ENCODE measurements at places on chromosomes 7 and 10.

DNA sequence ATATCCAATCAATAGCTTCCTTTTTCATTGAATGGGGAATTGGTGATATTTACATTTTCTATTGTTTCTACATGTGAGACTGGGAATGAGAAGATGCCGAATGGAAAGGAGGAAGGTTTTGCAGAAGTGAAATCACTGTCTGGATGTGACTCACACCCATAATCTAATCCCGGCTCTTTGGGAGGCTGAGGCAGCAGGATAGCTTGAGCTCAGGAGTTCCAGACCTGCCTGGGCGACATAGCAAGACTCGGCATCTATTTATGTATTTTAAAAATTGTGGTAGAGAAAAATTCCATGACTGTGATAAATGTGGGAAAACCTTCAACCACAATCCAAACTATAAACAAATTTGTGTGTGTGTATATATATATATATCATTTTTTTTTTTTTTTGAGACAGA, 10.9 kb upstream of the FIS1 start:
- DNase-seq: no peak

GRCh38 chr10:21797984-21798765, 205.4 kb downstream of the DNAJC1 start:
- DNase-seq: no peak

DNA sequence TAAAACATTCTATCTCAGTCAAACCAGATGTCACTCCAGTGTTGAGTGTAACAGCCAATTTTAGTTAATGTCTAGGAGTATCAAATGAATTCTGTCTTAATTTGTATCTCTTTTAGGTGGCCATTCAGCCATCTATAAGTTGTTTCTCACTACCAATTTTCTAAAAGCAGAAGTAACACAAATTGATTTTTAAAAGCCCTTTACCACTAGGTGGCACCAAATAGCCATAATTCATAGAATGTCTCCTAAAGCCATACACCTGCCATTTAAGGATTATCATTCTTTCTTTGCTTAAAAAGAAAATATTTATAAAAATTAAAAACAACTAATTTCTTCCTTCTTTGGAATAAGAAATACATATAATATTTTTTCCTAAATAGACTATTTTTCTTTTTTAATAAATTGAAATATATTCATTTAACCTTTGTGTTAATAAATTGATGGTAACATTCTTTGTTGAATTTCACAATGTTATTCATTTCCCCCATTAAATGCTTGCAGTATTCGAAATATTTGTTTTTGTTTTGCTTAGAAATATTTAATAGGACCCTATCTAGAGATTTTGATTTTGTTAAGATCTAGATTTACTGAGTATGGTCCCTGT, 107.8 kb upstream of the PPP1R3A start:
- peak; percentile 4 for DNase-seq

DNA sequence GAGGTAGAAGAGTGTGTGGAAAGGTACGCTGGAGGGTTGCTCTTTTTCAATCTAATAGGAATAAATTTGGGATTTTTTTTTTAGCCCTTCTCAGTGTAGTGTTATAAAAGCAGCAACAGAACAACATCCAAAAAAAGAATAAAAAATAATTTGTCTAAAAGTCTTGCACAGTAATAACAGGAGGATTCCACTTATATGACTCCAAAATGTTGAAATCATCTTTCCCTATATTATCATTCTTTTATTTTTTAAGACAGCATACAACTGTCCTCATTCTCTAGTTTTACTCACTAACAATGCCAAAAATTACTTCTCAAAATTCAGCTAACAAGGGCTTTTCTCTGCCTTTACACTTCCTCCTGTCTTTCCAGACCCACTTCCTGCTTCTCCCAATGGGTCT, 27.8 kb downstream of the IL2RA start:
- no peak for DNase-seq

DNA sequence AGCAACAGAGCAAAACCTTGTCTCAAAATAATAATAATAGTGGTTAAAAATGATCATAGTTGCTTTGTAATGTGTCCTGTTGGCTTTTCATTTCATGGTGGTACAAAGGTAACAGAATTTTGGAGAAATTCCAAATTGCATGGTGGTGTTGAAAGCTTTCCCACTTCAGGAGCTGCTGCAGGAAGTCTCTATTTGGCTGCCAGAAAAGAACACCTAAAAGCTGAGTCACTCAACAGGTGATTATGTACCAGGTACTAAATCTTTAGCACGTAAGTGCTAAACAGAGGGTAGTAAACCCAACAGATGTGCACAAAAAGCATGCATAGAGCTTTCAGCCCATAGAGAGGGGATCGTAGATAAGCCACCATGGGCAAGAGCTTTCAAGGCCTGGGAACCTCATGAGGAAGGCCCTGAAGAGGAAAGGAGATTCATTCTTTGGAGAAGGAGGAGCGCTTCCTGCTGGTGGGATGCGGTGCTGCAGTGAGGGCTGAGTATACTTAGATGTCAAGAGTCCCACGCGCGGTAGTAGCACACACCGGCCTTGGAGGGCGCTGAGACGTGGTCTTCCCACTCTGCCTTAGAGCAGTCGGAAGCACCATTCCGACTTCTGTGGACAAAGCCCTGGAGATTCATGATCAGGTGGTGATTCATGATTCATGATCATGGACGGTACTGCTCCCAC, 118.7 kb downstream of the RALA start:
- no peak for DNase-seq

- no peak for DNase-seq
Measured at GRCh38 chr7:98206451-98207330, 4.5 kb upstream of the BHLHA15 start.

DNA sequence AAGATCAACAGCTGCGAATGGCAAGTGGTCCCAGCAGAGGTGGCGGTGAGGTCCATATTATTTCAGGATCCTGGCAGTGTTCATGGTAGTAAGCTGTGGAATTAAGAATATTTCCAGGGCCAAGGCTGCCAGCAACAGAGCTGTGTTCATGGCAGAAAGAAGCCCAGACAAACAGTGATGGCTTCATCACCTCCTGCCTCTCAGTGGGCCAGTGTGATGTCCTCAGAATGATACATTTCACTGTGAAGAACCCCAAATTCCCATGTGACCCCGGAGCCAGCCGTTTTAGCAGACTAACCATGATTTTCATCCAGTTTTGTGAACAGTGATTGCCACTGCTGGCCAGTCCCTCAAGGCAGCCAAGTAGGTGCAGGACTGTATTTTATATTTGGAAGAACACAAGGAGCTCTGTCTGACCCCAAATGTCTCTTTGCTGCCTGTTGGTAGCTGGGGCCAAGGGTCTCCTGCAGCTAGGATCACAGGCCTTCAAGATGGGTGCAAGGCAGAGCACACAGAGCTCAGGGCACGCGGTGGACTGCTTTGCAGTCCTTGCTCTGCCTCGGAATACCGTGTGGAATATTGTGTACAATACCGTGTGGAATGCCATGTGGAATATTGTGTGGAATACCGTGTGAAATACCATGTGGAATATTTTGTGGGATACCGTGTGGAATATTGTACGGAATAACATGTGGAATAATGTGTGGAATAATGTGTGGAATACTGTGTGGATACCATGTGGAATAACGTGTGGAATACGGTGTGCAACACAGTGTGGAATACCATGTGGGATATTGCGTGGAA, 132.3 kb upstream of the CHST15 start:
- no peak for DNase-seq

DNA sequence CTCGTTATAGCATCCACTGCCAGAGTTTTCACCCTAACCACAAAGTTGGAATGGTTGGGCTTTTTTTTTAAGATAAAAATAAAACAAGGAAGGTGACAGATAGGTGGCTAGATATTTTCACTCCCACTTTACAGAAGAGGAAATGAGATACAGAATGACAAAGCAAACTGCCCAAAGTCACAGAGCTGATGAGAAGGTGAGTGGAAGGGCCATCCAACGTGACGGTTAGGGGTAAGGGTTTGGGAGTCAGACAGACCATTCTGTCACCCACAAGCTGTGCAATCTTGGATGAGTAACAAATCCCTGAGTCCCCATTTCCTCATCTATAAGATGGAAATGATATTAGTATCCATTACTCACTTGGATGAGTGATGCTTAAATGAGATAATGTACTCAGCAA, 106.9 kb upstream of the PDLIM1 start:
- no peak for DNase-seq

GRCh38 chr10:125226005-125226404, 65.6 kb upstream of the CTBP2 start:
- no peak for DNase-seq

- no peak for DNase-seq
Measured at GRCh38 chr10:89738551-89739209, 37.3 kb downstream of the KIF20B start.

DNA sequence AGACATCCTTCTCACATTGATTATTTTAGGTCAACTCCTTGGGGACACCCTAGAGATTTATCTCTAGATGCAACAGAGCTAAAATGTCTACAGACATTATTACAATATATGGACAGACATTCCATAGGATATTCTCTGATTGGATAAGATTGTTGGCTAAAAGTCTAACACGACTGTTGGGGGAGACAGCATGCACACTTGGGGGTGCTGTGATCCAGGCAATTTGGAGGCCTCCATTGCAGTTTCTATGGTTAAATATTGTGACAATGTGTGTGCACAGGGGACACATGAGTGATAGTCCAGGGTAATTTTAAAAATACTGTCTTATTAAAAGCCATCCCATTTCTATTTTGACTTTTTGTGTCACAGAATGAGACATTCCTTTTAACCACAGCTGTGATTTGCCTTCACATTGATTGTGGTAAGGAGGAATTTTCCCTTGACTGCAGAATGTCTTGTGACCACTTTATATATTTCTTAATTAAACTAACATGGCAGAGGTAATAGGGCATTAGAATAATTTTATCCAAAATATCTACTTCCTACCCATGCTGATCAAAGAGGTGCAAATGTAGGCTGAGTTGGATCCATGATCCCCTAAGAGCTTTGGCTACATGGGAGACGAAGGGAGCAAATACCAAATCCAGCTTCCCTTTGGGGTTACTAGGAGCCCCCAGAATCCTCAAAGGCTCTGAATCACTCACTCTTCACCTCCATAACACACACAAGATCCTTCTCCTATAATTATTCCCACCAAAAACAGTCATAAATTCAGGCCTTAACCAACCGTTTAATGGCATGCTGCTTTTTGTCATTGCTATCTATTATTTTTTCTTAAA, 7.3 kb downstream of the TFPI2 start:
- no peak for DNase-seq

- no peak for DNase-seq
Measured at GRCh38 chr10:12271210-12271540, 75.2 kb downstream of the CDC123 start.

DNA sequence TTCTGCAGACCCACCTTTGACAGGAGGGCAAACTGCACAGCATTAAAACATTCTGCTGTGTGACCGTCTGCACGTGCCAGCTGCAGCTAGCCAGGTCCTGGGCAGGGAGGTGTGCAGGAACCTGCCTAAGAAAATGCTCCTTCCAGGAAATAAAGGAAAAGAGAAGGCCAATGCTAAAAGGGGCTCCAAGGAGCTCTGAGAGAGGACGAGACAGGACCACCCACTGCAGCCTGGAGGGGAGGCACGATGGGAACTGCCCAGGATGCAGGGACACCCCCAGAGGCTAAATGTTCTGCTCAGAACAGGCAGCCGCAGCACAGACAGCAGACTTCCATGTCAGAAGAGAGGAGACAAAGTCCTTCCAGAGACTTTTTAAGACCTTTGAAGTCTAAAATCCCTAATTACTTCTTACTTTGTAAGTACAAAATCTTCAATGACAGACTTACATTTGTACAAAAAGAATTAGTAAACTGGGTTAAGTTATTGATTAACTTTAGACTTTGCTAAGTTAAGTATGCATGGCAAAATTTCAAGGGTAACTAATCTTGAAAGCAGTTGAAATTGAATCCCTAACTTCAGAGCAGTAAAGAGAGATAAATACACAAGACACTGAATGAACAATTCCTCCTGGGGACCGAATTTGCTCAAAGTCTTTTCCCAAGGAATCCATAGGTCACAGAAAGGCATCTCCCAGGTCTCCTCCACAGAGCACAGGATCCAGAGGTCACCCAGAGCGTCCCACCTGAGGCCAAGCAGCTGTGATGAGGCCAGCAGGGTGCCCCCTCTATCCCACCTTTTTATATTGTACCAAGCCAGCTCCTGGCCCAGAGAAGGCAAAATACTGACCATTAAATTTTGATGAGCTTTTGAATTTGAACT, 21.5 kb downstream of the HSPA12A start:
- no peak for DNase-seq

- no peak for DNase-seq
Measured at GRCh38 chr7:128891110-128891941, 19.2 kb downstream of the KCP start.

DNA sequence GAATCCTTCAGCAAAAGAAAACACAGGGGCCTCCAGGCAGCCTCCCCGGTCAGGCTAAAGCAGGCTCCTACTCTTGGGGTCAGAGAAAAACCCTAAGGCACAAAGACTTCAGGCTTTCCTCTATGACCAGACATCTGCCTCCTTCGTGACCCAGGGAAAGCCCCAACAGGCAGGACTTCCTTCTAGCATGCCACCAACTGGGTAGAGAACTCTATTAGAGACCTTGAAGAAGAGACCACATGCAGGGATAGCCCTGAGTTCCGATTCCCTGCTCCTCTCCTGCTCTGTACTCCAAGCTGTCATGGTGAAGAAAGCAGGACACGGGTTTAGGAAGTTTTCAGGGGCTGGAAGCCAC, 1.3 kb downstream of the TRPV6 start:
- no peak for DNase-seq

- DNase-seq: no peak
Measured at GRCh38 chr7:92815412-92815811, 21.0 kb downstream of the CDK6 start.

- DNase-seq: no peak
Measured at GRCh38 chr10:96996275-96996965, 164.3 kb downstream of the LCOR start.

- no peak for DNase-seq
Measured at GRCh38 chr10:121368347-121369025, 229.8 kb downstream of the FGFR2 start.

DNA sequence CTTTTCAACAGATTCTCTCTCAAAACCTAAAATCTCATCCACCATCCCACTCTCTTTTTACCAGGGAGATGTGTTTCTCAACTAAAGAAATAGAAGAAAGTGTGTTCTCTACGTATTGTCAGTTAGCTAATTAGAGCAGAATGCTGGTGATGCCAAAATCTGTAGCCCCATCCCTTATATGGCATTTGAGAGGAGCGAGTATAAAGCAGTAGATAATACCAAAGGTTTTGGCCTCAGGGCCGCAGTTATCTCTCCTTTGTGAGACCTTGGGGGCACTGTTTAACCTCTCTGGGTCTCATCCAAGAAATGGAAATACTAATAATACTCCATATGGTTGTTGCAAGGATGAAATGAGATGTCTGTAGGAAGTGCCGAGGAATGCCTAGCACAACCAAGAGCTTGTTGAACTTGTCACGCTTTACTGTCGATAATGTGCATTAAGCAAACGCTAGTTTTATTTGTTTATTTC, 456 bp upstream of the DLD start:
- DNase-seq: no peak

- DNase-seq: no peak
Measured at GRCh38 chr7:26060733-26061677, 91.0 kb upstream of the NFE2L3 start.

All from BJ (cell line).